ENCODE measurements at places on chromosomes 4 and X.

GRCh38 chrX:143615851-143616250 is 20.1 kb downstream of the SLITRK4 start:
- DNase-seq = no peak

- no peak for DNase-seq
Observed at GRCh38 chr4:43932448-43932847, 516.2 kb downstream of the KCTD8 start.

DNA sequence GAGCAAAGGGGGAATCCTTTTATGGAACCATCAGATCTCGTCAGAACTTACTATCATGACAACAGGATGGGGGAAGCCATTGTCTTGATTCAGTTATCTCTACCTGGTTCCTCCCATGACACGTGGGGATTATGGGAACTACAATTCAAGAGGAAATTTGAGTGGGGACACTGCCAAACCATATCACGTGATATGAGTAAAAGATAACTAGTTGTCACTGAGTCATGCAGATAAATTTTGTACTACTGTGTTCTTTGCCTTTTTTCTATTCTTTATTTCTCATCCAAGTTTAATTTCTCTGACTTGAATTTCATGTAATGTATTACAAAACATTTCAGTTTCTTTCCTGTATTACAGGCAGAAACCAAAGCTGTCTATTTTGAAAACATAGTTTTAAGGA is 383.2 kb downstream of the EPHA5 start:
- no peak for DNase-seq

- no peak for DNase-seq
Observed at GRCh38 chrX:151621422-151621821, 57.9 kb downstream of the PASD1 start.

GRCh38 chrX:136767104-136767941 is 13.4 kb downstream of the ARHGEF6 start:
- peak; percentile 78 for DNase-seq

GRCh38 chr4:174084542-174084941 is 198.9 kb downstream of the FBXO8 start:
- no peak for DNase-seq

DNA sequence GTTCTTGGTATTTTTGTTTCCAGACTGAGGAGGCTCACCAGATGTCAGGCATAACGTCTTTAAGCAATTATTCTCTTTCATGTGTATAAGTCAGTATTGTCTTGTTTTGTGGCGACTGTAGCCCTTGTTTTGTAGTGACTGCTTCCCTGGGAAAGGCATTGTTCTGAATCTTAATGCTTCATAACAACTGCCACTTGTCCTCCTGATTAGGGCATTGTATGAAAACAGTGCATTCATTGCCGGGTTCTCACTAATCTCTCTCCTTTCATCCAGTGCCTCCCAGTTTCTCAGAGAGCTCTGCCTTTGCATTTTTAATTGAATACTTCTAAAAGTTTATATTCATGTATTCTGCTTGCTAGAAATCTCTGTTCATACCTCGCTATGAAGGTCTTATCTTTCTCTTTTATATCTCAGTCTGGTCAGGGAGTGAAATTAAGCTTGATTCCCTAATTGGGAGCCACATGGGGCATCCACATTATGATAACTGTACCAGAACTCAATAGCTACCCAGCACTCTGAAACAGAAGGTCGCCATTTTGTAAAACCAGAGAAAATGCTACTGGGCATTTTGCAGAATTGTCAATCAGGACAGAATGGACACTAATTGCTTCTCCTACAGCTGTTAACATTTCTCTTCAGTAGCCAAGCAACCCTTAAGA is 149.8 kb downstream of the GBA3 start:
- DNase-seq = no peak

GRCh38 chr4:14254252-14254651 is 626.7 kb upstream of the BOD1L1 start:
- peak; percentile 11 for DNase-seq

GRCh38 chrX:16832301-16832700 is 37.9 kb downstream of the RBBP7 start:
- DNase-seq = no peak

DNA sequence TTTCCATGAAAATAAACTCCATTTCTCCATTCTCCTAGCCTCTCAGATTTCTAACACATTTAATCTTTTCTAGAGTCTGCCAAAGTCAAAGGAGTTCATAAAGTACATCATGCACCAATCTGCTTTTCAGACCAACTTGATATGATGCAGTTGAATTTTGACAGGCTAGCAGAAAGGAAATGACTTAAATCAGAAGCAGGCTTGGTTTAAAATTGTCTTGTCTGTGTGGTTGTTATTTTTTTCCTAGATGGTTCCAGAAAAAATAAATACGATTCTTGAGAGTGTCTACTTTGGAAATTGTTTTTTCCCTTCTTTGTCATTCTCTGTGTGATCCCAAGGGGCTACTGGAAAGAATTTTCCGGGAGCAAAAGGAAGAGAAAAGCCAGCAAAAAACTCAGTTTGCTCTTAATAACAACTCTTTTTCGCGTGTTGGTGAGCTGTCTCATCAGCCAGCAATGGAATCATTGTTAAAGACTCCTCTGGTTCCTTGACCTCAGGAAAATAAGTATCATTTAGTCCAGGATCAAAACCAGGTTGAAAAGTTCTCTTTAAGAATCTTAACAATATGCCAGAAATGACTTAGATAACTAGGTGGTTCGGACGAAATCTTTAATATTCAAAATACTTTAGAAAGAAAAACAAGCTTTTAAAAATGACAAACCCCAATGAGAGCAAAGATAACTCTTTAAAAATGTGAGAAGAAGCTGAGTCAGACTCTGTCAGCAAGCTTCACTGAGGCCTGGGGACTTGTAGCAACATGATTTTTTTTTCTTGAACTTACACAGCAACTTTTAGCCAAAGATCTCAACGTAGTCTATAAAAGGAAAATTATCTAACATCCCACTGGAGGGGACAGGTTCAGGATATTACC is 49.7 kb upstream of the GAB1 start:
- no peak for DNase-seq

GRCh38 chr4:6338175-6338950 is 68.7 kb downstream of the WFS1 start:
- DNase-seq = no peak

DNA sequence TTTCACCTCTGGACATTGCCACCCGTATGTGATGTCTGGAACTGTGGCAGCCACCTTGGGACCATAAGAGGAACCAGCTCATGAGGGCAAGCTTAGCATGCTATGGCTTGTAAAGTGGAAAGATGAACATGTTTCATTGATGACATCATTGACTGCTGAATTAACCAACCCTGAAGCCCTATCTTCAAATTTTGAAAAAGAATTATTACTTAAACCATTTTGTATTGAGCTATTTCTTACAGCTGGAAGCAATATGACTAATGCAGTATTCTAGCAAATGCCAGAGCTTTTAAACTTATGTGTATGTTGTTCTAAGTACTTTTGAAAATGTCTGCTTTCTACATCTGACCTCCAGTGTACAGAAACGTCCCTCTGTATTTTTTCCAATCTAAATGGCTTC is 18.1 kb downstream of the GUCY2F start:
- DNase-seq = no peak

DNA sequence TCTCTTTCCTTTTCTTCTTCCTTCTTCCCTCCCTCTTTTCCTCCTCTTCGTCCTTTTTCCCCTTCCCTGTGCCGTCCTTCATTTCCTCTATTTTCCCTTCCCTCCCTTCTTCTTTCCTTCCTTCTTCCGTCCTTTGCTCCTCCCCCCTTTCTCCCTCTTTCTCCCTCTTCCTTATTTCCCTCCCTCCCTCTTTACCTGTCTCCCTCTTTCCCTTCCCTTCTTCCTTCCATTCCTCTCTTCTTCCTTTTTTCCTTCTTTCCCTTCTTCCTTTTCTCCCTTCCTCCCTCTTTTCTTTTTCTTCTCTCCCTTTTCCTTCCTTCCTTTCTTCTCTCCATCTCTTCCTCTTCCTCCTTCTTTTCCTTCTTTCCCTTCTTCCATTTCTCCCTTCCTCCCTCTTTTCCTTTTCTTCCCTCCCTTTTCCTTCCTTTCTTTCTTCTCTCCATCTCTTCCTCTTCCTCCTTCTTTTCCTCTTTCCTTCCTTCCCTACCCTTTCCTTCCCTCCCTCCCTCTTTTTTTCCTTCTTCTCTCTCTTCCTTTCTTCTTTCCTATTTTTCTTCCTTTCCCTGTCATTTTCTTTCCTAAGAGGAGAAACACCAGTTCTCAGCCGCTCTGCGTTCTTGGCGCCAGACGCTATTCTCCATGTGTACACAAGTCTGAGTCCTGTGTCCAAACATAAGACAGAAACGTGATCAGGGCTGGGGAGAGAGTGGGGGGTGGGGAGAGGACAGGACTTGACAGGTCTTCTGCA is 597.1 kb downstream of the MID1IP1 start:
- no peak for DNase-seq

GRCh38 chr4:188246488-188246887 is 107.2 kb downstream of the TRIML1 start:
- no peak for DNase-seq

DNA sequence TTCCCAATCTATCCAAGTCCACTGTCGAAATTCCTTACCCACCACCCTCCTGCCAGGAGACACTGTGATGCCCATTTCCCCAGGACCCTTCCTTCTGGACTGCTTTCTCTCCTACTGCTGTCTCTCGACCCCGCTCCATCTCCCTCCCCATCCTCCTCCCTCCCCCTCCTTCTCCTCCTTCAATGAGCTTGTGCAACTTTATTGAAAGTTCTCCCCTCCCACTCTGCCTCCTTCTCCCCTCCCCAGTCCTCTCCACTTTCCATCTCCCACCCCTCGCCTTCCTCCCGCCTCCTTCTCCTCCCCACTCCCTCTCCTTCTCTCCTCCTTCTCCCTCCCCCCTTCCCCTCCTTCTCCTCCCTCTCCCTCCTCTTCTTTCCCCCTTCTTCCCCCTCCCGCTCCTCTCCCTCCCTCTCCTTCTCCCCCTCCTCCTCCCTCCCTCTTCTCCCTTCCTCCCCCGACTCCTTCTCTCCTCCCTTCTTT is 116.6 kb upstream of the FAT1 start:
- DNase-seq = no peak

- no peak for DNase-seq
Observed at GRCh38 chr4:170420255-170420693, 330.5 kb upstream of the AADAT start.

DNA sequence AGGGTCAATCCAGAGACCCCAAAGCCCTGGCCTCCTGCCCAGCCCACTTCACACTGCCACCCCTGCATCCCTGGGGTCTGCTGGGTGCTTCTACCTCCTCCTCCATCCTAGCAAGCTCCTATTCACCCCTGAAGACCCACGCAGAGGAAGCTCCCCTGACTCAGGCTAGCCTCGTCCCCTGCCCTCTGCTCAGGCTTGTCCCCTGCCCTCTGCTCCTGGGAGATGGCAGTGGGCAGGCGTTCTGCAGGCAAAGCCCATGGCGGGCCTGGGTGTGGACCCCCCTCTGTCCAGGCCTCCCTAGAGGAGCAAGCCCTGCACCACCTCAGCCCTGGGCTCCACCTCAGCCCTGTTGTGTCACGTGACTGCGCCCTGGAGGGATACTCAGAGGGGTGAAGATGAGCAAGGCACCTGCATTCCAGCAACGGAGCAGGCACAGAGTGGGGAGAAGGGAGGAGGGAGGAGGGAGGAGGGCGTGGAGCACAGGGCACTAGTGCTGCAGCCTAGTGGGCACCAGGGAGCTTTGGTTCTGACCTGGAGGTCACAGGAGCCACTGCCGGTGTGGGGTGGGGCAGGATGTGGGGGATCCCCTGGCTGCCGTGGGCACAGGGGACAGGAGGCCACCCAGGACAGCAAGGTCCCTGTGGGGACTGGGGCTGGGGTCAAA is 27.6 kb upstream of the FGFR3 start:
- no peak for DNase-seq

GRCh38 chr4:104964410-104965175 is 182.1 kb upstream of the TET2 start:
- DNase-seq = no peak

DNA sequence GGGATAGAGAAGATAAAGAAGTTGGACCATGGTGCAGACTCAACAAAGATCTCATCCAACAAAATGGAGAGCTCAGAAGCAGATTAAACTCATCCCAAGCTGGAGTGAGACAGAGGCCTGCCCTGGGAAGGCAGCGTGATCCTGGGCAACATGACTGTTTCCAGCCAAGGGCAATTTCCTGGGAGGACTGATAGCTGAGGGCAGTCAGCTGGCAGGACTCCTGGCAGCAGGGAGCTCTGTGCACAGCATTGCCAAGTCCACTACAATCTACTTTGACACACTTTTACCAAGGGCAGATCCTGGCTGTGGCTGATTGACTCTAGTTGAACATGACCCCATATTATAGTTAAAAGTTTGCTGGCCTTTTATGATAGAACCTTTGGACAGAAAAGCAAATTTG is 357.3 kb upstream of the RASGEF1B start:
- no peak for DNase-seq

DNA sequence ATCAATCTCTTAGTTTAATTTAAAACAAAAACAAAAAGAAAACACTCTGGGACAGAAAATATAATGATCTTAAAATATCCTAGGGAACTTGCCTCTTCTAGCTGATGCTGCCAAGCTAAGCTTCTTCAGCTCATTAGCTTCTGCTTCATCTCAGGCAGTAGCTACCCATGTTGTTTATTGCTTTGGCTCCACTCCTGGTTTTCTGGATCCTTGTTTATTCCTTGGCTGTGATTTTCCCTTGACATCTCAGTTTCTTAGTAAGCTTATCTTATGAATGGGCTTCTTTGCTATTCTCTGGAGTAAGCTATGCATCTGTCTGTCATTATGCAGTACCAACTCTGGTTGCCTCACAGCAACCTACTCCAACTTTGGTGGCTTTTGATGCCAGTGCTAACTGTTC is 5.1 kb upstream of the MTHFD2L start:
- DNase-seq = no peak

- DNase-seq = no peak
Observed at GRCh38 chr4:46944345-46944744, 35.3 kb upstream of the COX7B2 start.

GRCh38 chr4:38242822-38243387 is 282.7 kb downstream of the PTTG2 start:
- no peak for DNase-seq

DNA sequence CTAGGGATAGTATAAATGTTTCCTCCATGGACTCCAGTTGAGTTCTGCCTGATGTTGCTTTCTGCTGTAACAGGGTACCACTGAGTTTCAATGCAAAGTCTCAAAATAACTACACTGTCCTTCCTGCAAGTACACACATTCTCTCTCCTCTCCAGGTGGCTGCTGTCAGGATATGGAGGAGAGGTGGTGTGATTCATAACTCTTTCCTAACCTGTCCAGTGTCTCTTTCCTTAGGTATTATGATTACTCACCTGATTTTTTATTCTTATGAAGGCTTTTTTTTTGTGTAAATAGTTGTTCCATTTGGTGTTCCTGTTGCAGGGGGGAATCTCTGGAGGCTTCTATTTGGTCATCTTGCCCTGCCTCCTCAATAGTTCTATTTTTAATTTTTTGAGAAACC is 39.8 kb upstream of the POF1B start:
- DNase-seq = no peak

GRCh38 chr4:8392591-8393190 is 47.8 kb downstream of the ACOX3 start:
- DNase-seq = no peak

GRCh38 chr4:1855333-1856070 is 454 bp downstream of the LETM1 start:
- DNase-seq = no peak

DNA sequence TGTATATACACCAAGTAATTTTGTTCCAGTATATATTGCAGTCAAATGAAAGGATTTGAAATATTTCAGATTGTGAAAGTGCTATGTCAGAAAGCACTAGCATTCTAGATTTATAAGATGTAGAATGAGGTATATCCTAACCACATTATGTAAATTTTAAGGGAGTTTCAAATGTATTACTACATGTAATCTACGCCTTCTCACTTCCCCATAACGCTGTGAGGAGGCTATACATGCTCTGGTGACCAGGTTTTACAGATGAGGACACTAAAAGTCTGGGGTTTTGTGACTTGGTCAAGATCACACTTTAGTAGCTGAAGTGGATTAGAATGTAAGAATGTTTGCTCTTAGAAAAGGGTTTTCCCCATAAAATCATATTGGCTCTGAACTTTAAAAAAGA is 8.1 kb downstream of the ENPEP start:
- DNase-seq = no peak
